ENCODE measurements at places on chromosomes 12 and 14.

GRCh38 chr14:59249029-59249428 lies 60.6 kb downstream of the DAAM1 start:
- no peak for DNase-seq

GRCh38 chr12:120067084-120067869 lies 49.3 kb downstream of the RAB35 start:
- DNase-seq, result no peak

DNA sequence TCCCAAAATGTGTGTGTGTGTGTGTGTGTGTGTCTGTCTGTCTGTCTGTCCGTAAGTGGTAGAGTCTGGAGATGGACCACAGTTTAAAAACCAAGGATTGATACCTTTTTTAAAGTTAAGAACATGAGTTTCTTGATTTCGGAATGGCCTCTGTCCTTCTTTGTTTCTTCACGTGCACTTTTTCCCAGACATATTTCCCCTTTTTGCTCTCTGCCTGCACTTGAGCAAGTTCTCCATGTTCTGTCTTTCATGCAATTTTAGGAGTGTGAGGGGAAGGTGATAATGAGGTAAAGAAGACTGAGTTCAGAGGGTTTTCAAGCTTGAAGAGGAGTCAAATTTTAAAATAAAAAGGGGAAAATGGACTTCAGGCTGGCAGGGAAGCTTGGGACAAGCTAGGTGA lies 12.7 kb downstream of the OLR1 start:
- DNase-seq, result no peak

DNA sequence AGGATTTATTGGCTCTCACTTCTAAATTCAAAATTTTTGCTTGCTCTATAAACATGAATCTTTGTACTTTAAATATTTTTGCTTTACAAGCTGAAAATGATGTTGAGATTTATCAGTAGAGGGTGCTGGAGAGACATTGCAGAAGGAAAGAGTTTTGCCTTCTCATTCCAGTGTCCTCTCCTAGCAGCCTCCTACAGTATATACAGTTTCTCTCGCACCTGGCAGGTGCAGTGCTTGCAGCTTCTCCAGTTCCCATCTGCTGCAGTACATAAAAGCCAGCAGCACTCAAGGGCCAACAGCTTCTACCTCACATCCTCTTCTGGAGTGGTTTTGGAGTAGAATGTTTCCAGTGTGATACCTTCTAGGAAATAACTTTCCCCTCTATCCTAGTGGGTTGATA lies 601.8 kb upstream of the ATXN7L3B start:
- no peak for DNase-seq

- no peak for DNase-seq
These were observed 64.4 kb downstream of the PPP1R36 start for GRCh38 chr14:64614166-64614565.

- DNase-seq, result no peak
These were observed 22.3 kb downstream of the ZFC3H1 start for GRCh38 chr12:71641390-71641789.

GRCh38 chr12:29744365-29744764 lies 39.4 kb downstream of the TMTC1 start:
- no peak for DNase-seq

- DNase-seq, result no peak
These were observed 45.4 kb downstream of the A2M start for GRCh38 chr12:9070351-9070750.

DNA sequence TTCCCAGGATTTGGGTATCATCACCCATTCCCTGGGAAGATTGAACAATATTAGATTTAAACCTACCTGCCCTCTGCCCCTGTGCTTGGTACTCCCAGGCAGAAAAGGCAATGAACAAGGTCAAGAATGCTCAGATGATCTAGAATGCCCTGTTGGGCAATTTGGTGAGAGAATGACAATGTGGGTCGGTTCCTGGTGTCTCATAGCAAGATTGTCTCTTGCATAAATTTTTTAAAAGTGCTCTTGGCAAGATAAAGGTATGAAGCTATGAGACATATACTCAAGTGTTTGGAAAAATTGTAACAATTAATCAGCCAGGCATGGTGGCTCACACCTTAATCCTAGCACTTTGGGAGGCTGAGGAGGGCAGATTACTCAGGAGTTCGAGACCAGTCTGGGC lies 86.0 kb upstream of the OTX2 start:
- DNase-seq, result no peak

- DNase-seq, result no peak
These were observed 1538.3 kb upstream of the SEL1L start for GRCh38 chr14:83071888-83072501.

DNA sequence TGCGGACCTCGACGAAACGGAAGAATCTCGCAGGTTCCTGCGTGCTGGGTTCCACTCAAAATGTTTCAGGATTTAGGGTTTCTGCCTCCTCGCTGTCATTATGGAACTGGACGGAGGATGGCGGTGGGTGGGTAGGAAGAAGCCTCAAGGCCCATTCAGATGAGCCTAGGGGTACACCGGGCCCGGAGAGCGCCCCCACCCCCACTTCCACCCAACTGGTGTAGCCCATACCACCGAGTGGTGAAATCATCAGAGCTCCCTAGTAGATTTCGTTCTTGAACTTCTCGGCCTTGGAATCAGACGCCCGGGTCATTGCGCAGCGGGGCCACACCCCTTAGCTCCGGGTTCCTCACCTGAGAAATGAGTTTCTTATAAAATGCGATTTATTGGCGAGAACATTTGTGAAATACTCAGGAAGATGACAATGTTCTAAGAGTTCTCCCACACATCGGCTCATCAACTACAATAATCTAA lies 13.3 kb upstream of the TBX3 start:
- no peak for DNase-seq

DNA sequence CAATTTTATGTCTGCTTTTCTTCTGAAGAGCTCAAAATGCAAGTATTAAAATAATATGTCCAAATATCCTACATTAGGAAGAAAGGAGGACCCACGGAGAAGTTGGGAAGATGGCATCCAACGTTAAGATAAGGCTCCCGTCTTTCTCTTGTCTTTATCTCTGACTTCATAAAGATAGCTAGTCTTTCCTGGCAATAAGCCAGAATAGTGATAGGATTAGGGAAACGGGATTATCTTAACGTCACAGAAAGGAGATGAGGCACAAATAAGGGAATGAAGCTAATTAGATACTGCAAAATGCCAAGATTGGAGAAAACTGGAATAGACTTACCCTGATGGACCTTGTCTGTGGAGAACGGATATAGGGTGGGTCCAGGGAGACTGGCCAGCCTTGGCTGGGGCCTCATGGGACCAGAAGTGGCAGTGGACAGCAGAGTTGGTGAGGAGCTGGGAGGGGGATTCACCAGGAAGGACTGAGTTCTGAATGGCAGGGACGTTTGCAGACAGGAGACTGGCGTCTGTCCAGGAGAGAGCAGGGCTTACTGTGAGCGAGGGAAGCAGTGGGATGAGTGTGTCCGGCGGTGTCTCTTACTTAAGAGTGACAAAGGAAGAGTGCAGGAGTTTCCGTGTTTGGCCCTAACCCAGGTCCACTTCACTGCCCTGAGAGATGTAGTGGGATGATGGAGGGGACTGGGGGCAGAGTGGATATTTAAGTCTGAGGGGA lies 119.9 kb downstream of the CACNA1C start:
- DNase-seq, result no peak

GRCh38 chr12:52598966-52599365 lies 2.3 kb downstream of the KRT72 start:
- no peak for DNase-seq

DNA sequence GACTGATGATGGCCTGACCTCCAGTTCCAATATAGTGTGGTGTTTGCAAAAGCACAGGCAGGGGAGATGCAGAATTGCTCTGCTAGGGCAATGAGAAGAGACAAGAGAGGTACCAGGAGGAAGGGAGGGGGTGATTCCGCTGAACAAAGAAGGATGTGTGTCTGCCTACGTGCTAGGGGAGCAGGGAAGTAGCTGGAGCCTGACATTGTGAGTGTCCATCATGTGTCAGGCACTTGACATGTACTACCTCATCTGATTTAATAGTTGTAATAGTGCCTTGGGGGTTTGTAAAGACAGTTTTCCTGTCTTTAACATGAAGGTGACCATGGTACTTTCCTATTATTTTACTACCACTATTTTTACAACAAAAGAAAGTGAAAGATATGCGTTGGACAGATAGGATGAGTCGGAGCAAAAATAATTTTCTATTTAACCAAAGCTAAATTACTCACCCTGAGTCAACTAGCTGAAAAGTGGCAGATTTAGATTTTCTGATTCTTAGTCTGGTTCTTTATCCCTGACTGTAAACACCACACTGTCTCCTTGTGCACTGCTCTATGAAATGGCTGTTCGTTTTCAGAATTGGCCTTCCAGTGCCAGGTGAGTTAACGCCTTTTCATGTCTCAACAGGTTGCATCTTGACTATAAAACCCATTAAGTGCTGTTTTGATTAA lies 33.7 kb upstream of the TEAD4 start:
- no peak for DNase-seq

- no peak for DNase-seq
These were observed 107.7 kb downstream of the SLC38A1 start for GRCh38 chr12:46160981-46161690.

DNA sequence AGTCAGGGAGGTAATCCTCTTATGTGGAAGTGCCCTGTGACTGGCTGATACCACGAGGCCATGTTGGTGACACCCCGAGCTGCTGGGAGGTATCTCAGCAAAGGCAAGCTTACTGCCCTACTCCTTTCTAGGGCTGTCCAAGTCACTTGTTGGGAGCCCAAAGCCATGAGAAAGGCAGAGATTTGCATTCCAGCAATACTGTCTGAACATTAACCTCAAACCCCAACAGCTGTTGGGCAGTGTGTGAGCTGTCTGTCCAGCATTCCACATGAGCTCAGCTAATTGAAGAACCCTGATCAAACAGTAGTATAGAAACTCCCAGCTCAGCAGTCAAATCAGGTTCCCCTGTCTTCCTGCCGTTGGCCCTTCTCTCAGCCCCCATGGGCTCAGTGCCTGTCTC lies 9.2 kb downstream of the ABHD4 start:
- no peak for DNase-seq
